ENCODE measurements at places on chromosomes 1 and 21.

DNA sequence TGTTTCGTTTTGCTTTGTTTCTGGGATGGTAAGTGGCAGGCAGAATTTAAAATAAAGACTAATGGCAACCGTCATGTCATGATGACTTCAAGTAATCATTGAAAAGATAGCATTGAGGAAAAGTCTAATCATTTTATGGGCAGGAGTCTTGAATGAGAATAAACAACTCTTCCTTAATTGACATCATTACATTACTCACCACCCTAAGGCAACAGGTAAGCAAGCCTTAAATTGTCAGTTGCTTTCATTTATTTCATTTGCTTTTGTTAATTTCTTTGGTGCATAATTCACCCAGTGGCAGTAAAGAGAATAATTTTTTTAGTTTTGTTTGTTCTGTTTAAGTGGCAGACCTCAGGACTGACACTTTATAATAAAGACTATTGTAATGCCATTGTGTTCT is 669.0 kb downstream of the RWDD3 start:
- no peak for DNase-seq

GRCh38 chr1:11023201-11023600 is 10.7 kb downstream of the TARDBP start:
- no peak for DNase-seq

GRCh38 chr1:154446292-154446691 is 41.1 kb downstream of the IL6R start:
- DNase-seq, result no peak

DNA sequence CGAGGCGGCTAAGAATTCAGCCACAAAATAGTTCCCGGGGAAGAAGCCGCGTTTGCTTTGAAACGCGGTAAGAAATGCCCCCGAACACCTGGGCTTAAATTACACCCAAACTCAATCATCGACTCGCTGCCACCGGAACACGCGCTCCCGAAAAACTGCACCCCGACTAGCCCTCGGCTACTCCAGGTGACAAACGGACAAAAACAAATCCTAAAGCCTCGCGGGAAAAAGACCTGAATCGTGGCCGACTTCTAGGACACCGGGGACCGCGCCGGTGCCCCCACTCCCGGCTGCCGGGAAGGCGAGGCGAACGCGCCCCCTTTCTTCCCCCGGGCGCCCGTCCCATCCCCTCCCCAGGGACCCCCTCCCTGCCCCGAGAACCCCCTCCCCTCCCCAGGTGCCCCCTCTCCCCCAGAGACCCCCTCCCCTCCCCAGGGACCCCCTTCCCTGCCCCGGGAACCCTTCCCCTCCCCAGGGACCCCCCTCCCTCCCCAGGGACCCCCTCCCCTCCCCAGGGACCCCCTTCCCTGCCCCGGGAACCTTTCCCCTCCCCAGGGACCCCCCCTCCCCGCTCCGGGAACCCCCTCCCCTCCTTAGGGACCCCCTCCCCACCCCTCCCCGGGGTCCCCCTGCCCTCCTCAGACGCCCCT is 628 bp downstream of the C1orf159 start:
- DNase-seq, result no peak

- DNase-seq, result no peak
Measured at GRCh38 chr1:208149776-208150514, 94.2 kb downstream of the PLXNA2 start.

DNA sequence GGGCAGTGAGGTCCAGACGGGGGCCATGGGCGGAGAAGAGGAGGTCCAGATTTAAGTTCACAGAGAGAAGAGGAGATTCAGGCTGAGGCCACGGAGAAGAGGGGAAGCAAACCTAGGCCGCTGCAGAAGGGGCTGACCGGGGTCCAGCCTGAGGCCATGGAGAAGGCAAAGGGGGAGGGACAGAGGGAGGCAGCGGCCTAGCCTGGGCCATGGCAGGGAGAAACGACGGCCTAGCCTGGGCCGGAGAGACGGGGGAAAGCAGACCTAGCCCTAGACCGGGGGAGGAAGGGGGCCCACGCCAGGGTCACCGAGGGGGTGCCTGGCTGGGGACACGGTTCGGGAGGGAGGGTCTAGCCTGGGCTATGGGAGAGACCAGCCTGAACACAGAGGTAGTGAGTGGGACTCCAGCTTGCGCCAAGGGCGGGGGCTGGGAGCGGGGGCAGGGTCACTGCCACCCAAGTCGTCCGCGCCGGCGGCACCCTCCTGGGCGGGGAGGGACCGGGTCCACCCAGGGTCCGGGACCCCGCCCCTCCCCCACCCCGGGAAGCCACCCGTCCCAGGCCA is 459 bp downstream of the CAPZB start:
- DNase-seq, result no peak

DNA sequence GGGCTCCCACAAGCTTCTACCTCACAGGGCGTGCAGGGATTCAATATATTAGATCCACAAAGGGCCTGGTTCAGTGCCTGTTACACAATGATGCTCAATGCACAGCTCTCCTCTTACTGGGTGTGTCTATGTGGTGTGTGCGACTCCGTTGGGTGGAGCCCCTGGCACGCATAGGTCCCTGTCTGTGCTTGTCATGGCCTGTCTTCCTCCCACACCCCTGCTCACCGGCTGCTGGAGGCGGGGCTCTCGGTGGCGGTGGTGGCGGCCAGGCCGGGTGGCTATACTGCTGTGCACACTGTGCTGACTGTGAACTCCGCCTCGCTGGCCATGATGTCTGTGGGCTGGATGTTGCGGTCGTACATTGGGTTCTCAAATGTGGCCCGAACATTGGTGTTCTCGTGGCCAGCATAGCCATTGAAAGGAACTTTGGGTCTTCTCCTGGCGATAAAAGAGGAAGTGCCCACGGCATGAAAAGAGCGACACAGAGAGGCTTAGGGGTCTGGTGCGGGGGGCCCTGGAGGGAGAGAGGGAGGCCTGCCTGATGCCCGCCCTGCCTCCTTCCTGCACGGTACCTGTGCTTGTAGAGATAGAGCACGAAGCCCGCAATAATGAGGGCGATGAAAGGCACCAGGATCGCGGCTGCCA is 46.9 kb downstream of the ZSCAN20 start:
- no peak for DNase-seq

DNA sequence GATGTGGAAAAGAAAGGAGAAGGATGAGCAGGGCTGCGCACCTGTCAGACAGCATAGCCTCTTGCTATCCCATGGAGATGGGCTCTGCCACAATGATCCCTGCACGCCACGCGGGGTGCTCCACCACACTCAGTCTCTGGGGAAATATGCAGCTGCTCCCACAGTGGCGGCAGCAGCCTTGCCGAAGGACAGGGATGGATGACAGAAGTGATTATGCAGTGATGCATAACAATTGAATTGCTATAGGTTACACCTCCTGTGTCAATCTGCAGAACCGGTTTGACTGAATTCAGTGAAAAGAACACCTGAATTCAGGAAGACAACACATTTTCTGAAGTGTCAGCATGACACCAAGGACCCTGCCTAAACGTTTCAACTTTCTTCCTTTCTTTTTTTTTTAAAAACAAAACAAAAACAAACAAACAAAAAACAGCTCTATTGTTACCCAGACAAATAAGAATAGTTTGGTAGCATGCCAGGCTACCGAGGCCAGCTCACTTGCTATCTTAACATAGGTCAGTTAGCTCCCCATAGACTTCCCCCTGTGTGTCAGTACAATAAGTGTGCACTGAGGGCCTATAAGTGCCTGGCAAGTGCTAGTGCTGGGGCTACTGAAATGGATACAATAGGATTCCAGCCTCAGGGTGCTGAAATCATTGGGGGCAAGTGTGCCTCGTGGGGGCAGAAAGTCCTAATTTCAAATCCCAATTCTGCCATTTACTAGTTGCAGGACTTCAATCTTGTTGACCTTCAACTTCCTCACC is 127.6 kb upstream of the LMO4 start:
- DNase-seq, result no peak

DNA sequence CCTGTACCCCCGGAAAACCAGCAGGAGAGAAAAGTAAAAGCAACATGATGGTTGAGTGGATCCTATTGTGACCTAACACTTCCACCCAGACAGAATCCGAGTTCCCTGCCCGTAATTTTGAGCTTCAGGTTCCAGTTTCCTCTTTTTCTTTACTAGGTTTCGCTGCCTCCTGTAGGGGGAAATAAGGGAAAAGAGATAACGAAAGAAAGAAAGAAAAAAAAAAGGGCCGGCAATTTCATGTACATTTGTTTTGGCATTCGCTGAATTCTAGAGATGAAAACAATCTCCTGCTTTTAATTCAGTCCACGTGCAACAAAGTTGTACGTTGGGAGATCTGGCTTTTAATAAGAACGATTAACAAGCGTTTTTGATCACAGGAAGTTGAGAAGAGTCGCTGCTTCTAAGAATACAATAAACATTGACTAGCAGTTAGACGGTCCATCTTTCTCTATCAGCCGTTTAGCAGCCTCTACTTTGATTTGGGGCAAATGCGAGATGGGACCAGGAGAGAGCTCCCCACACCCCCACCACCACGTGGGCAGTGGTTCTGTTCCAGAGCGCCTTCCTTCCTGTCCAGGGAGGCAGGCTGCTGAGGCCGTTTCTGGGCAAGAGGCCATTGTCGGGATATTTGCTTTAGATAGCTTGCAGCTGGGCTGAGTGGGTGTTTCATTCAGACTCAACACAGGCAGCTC is 155.9 kb upstream of the RUNX1 start:
- DNase-seq, result peak; percentile 62

- DNase-seq, result no peak
Measured at GRCh38 chr1:219990782-219991510, 55.4 kb downstream of the EPRS1 start.

- DNase-seq, result no peak
Measured at GRCh38 chr21:38993561-38993960, 187.8 kb downstream of the ETS2 start.

DNA sequence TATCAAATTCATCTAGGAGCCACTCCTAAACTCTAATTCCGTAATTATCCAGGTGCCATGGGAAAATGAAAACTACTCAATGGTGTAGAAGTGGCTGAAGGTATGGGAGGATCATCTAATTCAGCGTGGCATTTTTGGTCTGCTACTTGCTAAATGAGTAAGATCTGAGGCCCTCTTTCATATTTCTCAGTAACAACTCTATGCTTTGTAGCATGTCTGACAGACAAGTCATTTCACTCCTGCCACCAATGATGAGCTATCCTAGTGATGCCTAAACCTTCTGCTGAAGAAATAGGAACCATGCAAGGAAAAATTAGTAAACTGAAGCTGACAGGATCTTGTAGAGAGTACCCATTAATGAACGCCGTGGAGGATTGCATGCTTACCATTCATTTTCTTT is 145.3 kb downstream of the NTNG1 start:
- no peak for DNase-seq

DNA sequence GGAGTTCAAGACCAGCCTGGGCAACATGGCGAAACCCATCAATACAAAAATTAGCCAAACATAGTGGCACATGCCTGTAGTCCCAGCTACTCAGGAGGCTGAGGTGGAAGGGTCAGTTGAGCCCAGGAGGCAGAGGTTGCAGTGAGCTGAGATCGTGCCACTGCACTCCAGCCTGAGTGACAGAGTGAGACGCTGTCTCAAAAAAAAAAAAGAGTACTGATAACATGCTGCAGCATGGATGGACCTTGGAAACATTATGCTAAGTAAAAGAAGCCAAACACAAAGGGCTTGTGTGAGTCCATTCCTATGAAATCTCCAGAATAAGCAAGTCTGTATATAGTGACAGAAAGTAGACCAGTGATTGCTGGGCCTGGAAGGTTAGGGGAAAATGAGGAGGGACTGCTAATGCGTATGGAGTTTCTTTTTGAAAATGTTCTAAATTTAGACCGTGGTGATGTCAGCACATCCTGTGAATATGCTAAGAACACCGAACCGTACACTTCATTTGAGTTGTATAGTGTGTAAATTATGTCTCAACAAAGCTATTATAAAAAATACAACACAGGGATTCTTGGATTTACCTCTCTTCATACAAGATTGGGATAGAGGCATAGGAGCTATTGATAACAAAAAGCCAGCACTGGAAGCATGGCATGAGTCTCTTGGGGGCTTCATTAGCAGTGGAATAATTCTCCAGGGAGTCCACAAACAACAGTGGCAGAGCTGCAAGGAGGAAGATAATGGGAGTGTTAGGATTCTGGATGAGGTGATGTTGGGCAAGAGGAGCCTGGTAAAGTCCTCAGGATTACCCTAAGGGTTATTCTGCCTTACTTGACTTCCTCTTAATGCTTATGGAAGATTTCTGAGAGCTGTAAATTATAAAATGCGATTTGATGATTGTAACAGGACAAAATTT is 73.5 kb downstream of the TTC3 start:
- DNase-seq, result no peak

- DNase-seq, result no peak
Measured at GRCh38 chr1:232486454-232487207, 143.3 kb downstream of the SIPA1L2 start.

- DNase-seq, result no peak
Measured at GRCh38 chr1:200112290-200112689, 84.8 kb downstream of the NR5A2 start.

- no peak for DNase-seq
Measured at GRCh38 chr1:21287905-21288514, 2.3 kb downstream of the ECE1 start.

DNA sequence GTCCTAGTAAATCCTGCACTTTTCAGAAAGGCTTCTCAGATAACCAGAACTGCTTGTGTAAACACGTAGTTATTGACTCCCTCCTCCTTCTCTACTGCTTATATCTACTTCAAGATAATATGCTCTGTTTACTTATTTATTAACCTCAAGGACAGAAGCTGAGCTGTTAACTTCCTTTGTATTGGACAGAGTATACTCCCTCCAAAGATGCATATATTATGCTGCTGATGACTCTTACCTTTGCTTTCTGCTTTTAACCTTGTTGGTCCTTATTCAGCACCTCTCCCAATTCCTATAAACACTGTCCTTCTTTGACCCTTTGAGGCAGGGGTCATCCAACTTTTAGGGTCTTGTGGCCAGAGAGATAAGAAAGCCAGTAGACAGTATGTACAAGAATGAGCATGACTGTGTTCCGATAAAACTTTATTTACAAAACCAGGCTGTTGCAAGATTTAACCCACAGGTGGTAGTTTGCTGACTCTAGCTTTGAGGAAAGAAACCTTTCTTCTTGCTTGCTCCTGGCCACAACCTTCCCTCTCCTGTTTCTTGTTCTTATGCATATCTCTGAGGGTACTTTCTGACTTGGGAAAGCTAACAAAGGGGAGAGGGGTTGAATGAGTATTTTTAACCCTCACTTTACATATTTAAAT is 4.9 kb downstream of the TPM3 start:
- no peak for DNase-seq

- DNase-seq, result no peak
Measured at GRCh38 chr1:231364192-231364591, 26.1 kb downstream of the SPRTN start.

GRCh38 chr1:220908757-220909156 is 29.5 kb downstream of the HLX start:
- no peak for DNase-seq
